ENCODE measurements at places on chromosomes 4 and X.

DNA sequence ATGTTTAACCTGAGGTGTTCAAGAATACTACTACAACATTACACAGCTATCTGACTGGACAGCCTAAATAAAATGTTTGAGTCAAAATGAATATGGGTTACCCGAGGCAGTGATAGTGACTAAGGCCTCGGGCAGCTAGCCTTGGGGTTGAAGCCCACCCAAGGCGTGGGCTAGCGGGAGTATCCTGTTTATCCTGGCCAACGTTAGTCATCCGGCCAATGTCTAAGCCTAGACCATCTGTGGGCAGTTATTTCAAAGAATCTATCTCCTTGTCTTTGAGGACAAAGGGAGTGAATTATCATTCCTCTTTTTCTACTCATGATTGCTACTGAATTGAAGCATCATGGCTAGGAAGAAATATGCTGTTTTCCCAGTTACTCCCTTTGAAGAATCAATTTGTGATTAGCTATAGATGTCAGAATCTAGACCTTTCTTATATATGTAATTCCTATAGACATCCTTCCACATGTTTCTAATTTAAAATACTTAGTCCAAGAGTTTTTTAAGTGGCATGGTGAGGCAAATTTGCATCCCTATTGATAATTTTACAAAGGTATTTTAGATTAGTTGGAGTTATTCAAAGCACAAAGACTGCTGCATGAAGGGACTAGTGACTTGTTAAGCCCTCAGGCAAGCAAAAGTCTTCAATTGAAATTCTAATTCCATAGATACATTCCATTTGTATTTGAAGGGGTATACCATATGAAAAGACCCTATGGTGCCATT, 6.0 kb upstream of the PDGFC start:
- DNase-seq: no peak

DNA sequence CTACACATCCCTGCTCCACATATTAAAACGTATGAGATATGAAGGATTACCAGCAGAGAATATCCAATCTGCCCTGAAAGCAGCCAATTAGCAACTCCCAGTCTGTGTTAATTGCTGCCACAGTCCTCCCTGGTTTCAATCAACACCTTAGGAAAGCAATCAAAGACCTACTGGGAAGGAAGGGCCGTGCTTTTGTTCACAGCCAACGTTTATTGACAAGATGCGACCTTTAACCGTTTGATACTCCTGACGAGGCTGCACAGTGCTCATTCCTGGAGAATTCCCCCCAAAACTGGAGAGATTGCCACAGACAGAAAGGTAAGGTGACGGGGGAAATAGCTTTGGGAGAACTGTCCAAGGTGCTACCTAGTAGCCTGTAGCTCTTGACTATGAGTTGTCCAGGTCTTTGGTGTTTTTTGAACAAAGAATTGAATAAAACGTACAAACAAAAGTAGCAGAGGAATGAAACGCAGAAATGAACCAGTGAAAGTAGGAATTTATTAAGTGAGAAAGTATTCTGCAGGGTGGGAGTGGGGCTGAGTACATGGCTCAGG, 596.5 kb downstream of the NLGN4X start:
- DNase-seq: no peak

DNA sequence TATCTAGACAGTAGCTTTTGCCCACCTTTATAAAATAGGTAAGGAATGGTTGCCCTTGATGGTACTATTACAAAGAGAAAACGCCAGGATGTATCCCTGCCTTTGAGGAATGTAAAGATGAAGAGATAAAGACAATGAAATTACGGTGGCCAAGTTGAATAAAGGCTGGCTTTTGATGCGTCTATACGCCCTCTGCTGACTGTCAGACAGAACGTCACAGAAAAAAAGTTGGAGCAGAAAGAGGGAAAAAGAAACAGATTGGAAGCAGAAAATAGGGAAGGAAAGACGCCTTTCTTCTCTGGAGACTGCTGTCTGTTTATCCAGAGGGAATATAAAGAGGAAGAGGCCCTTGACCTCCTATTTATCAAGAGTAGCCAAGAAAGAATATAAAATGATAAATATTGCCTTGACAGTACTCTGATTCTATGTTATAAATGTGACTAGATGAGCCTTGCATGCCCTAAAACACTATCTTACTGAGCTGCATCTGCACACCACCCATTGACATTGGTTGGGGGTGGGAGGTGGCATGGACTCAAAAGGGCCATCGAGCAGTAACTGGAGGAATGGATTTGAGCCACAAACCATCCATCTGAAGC, 30.6 kb downstream of the PCDH19 start:
- no peak for DNase-seq

DNA sequence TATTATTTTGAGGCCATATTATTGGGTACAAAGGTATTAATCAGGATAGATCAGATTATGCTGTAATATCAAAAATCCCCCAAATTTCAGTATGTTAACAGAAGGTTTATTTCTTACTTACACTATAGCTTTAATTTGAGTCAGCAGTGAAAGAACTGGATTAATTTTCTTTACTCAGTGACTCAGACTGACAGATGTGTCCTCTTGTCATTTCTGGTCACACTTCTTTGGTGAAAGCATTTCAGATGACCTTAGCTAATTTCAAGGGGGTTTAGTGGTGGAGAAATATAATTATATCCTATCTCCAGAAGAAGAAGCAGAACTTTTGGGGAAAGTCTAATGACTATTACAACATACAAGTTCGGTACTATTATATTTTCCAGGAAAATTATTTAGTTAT, 12.4 kb downstream of the DDIT4L start:
- DNase-seq: no peak

- no peak for DNase-seq
Measured at GRCh38 chrX:106649523-106650428, 38.0 kb downstream of the RADX start.

DNA sequence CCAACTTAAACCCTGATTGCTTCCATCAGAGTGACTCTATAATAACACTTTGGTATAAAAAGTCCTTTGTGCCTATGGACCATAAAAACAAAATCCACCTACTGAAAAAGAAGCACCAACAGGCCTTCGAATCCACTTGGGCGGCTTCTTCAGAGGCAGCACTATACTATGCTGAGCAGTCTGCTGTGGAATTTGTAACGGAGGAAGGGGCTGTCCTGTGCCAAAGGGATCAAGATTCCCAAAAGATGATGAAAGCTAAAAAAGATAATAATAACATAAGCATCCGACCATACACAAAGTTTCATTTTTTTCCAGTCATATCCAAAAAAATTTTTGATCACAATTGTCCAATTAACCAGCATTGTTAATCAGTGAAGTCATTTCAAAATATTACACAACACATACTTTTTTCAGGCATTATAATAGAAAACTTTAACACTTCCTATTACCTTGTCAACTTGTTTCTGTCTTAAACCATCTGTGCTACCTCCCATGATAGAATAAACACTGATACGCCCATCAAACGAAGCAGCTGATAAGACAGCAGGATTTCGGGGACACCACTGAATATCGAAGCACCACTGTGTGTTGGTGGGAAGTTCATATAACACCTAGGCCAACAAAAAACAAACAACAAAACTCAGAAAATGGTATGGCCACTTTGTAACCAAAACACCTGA, 24.1 kb downstream of the SEC31A start:
- no peak for DNase-seq

GRCh38 chr4:81914623-81915022, 442.9 kb upstream of the RASGEF1B start:
- DNase-seq: no peak

DNA sequence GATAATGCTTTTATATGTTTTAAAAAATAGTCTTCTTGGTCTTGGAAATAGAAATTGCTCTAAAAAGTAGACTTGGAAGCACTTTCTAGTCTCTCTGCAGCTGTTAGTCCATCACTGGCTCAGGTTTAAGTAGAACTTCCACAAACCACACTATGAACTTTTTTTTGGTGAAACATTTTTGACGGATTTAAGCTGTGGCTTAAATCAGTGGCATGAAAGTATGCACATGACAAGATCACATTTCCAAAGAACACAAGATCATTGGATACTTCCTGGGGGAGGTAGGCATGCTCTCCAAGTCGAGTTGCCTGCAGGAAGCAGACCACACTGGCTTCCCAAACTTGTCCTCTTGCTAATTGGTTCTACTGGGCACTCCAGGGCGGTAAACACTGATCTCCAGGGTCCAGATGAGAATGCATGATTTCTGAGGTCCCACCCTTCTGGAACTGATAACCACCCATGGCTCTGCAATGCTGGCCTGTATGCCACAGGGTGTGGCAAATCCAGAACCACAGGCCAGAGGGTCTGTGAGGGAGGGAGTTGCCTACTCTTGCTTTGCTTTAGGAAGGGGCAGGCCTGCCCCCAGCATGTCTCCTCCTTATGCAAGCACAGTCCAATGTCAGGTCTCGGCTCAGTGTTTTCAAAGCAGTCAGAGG, 331.9 kb upstream of the SFRP2 start:
- DNase-seq: no peak

- DNase-seq: no peak
Measured at GRCh38 chr4:17272154-17272553, 239.7 kb downstream of the QDPR start.

DNA sequence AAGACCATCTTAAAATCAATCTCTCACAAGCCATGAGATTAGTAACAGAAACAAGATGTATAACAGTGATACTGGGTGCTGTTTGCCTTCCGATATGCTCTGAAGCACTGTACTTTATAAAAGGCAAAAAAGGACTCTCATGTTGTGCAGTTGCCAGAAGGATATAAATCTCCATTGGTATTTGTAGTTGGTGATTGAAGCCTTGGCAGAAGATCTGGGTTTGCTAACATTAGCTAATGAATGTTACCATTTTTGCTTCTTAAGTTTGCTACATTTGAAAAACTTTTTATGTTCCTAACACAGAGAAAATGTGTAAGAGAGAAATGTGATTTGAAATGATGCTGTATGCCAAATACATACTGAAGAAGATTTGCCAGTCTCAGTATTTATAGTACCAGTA, 44.4 kb downstream of the RAP1GDS1 start:
- DNase-seq: no peak

- DNase-seq: no peak
Measured at GRCh38 chrX:40346379-40346778, 234.4 kb upstream of the ATP6AP2 start.

DNA sequence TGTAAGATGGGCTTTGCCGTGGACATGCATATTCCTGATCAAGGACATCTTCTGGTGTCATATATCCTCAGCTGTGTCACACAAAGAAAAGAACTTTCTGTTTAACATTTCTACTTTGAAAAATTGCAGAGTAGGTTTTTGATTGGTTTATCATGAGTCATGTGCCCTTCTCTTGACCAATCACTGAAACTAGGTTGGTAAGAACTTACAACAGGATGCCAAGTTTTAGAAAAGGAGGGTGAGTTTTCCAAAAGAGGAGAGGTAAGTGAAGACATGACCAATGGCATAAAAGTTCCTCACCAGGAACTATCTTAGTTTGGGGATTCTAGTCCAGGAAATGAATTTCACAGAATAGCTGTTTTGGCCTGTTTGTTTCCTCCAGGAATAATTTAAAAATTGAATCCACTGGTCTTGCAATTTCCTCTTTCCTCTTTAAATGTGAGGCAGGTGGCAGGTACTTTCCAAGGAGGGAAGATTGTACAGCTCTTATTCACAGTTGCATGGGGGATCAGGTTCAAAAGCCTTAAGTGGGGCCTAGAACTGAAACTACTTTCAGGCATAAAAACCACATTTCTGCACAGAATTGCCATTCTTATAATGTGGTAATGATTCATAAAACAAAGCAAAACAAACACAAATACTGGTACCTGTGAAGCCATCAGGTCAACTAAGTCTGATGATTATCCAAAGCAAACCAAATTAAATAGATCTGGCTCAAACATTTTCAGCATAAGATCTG, 1114.5 kb upstream of the LCORL start:
- no peak for DNase-seq

GRCh38 chr4:187865914-187866313, 129.7 kb upstream of the ZFP42 start:
- no peak for DNase-seq

- DNase-seq: no peak
Measured at GRCh38 chr4:120672558-120673147, 249.9 kb downstream of the PRDM5 start.

GRCh38 chr4:113028074-113028473, 21.4 kb upstream of the ANK2 start:
- no peak for DNase-seq

GRCh38 chr4:10765386-10765785, 80.8 kb upstream of the CLNK start:
- DNase-seq: no peak

- no peak for DNase-seq
Measured at GRCh38 chrX:48649102-48649501, 34.5 kb upstream of the WAS start.

GRCh38 chr4:38073596-38074234, 113.5 kb downstream of the PTTG2 start:
- no peak for DNase-seq

DNA sequence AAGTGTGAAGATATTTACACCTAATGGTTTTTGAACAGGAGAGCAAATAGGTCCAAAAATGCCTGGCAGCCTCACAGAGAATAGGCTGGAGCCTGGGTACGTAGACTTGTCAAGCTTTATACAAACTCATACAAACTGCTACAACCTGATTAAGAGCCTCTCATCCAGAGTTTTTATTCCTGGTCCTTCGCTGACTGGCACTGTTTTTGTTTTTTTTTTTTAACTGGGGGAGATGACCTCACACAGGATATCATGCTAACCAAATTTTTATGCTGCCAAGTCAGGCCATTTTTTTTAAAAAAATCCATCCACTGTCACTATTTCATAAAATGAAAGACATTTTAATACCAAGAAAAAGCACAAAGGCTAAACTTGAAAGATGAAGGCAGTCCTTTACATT, 1.9 kb downstream of the FAM114A1 start:
- no peak for DNase-seq

DNA sequence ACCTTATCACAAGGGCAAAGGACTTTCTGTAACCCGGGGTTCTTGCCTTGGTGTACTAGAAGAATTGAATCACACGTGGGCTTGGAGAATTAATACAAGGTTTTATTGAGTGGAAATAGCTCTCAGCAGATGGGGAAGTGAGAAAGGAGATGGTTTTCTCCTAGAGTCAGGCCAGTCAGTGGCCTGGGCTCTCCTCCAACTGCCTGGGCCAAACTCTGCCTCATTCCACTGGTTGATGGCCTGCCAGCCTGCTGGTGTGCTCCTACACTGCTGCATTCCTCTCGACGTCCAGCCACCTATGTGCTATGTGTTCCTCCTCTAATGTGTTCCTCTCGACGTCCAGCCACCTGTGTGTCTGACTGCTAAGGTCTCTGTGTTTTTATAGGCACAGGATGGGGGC, 35.3 kb upstream of the SPIN2A start:
- no peak for DNase-seq

DNA sequence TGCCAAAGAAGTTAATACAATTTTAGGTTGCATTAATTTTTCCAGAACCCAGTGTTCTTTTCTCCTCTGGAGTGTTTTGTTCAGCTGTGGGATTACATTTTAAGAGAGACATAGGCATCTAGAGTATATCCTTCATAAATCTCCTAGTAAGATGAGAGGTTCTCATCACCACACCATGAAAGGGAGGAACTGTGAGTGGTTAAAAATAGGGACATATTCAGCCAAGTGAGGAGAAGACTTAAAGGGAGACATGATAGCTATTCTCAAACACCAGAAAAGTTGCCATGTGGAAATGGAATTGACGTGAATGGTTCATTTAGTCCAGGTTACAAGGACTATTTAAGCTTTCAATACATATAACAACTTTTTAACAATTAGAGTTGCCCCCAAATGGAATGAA, 6.5 kb upstream of the MRPL1 start:
- DNase-seq: no peak

- no peak for DNase-seq
Measured at GRCh38 chrX:107738768-107739167, 36.8 kb downstream of the TSC22D3 start.
